ENCODE measurements at places on chromosomes 16 and 17.

GRCh38 chr16:22050963-22051362 is 41.4 kb upstream of the VWA3A start:
- no peak for DNase-seq

GRCh38 chr17:73956595-73957465 is 246.6 kb upstream of the RPL38 start:
- DNase-seq = peak; percentile 95

GRCh38 chr17:50139950-50140885 is 10.3 kb upstream of the SAMD14 start:
- peak; percentile 94 for DNase-seq

- no peak for DNase-seq
These were observed 234.7 kb upstream of the SDK2 start for GRCh38 chr17:73878923-73879322.

GRCh38 chr17:45438931-45439610 is 6.4 kb upstream of the ARHGAP27 start:
- no peak for DNase-seq

- no peak for DNase-seq
These were observed 14.0 kb downstream of the LAT start for GRCh38 chr16:28998837-28999236.

DNA sequence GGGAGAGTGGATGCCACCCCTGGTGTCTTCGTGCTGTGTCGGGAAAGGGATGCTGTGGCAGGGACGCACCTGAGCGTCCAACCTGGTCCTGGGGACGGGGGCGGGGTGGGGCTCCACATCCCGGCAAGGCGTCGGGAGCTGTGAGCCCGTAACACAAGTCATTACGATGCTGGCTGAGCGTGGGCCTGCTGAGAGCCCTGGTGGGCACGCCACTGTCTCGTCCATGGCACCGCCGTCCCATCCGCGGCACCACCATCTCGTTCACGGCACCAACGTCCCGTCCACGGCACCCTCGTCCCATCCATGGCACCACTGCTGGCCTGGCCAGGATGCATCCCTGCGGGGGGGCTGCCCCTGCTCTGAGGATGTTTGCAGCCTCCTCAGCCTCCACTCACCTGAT is 24.1 kb upstream of the GNG13 start:
- DNase-seq = no peak

DNA sequence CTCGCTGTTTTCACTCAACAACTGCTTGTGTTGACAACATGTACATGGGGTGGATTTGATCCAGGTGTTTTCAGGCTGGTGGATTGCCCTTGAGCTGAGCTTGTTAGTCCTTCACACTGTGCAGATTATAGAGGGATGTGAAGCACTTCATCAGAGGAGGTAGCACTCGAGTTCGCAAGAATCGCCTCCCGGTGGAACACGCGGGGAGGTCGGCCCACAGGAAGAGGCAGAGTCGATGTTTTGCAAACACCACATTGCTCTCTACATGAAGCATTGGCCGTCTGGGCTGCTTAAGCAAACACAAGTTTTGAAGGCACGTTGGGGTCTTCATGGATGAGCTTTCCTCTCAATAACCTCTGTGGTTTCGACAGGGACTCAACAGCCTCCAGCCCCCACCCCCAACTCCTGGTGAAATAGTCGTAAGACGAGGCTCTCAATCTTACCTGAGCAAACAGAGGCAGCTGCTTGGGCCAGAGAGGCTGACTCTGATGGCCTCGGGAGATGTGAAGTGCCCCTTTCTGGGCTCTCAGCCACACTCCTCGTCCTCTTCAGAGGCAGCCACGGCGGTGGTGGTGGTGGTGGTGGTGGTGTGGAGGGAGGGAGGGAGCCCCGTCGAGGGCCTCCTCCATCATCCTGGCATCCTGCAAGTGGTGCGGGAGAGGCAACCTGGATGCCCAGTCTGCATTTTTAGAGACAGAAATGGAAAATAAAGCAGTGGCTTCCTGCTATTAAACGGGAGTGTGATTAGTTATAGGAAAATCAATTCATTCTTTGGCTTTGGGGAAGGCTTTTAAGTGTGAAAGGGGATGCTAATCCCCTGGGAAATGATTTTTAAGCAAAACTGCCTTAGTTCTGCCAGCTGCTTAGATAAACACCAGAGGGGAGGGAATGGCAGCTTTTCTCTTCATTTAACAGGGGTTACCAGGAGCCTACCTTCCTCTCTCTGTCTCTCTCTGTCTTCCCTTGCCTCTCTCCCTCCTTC is 552.5 kb upstream of the EEF2KMT start:
- DNase-seq = no peak

GRCh38 chr16:68468842-68469241 is 20.5 kb upstream of the SMPD3 start:
- no peak for DNase-seq

Data from H9 (cell line).